ENCODE measurements at places on chromosomes 1 and 21. TPM values are rescaled to one million over a fixed set of nuclear protein-coding genes. Genes with fewer than 3 reads are reported as not detected.
A peak's percentile ranks its signal among the peaks of the same experiment; 100 is the strongest.

- H3K4me3 ChIP-seq = peak overlapping the region; percentile 97
- H3K27ac ChIP-seq = peak overlapping the region; percentile 75
- no peaks in the 10 kb centered on the region for H3K27me3 ChIP-seq
- peaks cover 2% of the 10 kb centered on the region for H3K36me3 ChIP-seq
Observed at GRCh38 chr1:15411593-15412137, 2.0 kb downstream of the EFHD2 start.

DNA sequence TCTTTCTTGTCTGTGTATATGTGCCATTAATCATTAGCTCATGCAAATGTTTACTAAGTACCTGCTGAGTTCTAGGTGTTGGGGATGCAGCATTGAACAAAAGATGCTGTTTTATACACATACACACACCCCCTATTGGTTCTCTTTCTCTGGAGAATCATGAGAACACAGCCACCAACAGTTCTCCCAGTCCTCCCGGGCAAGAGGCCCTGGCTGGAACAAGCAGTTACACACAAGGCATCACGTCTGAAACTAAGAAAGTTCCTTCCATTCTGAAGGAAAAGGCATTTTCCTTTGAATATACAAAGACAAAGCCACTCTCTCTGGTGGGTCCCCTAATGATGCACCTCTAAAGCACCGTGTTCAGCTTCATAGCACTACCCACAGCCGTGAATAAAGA lies 10.8 kb downstream of the CASP9 start:
- H3K36me3 ChIP-seq = no peaks in the 10 kb centered on the region
- no peak overlapping the region for H3K4me3 ChIP-seq
- H3K27me3 ChIP-seq = no peaks in the 10 kb centered on the region
- no peak for DNase-seq
- no peak overlapping the region for H3K27ac ChIP-seq

- H3K36me3 ChIP-seq = no peaks in the 10 kb centered on the region
- no peak overlapping the region for H3K4me3 ChIP-seq
- H3K27ac ChIP-seq = no peak overlapping the region
- no peaks in the 10 kb centered on the region for H3K27me3 ChIP-seq
- H3K4me1 ChIP-seq = peaks cover 19% of the 10 kb centered on the region
Observed at GRCh38 chr21:38772646-38773045, 33.1 kb upstream of the ETS2 start.

DNA sequence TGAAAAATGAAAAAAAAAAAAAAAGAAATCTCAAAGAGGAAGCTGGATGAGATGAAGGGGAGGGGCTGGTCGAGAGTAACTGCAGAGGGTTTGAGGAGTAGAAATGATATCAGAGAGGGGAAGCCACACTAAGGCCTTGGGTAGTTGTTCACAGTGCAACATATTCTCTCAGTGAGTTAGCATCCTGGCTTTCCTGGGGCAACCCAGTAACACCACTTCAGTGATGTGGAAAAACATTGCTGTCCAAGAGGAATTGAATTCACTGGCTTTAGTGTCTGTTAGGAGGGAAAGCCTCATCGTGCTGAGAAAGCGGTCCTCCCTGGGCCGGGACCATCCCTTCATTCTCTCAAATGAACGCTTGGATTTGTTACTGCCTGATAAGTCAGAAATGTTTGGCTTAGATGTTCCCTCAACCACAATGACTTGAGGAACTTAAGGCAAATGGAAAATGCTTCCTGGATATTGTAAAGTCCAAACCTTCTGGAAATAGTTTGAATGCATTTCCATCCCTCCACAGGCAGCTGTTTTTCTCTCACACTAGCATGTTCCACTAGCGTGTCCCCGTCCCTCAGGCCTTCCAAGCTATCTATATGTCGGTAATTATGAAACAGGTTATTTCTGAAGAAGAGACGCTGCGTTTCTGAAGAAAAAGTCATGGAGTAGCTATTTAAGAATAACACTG lies 12.2 kb downstream of the TGFB2 start:
- H3K36me3 ChIP-seq = no peaks in the 10 kb centered on the region
- no peak overlapping the region for H3K4me3 ChIP-seq
- H3K4me1 ChIP-seq = no peaks in the 10 kb centered on the region
- no peak overlapping the region for H3K27ac ChIP-seq
- no peaks in the 10 kb centered on the region for H3K27me3 ChIP-seq

The ERMAP gene
- total RNA-seq = 5.8 TPM

The TMEM200B gene
- not detected for total RNA-seq

The HSPA6 gene
- 1.6 TPM for total RNA-seq

All from GM12878 (cell line).